Activated naive CD8-positive, alpha-beta T cell treated with anti-CD3 and anti-CD28 coated beads, Interleukin-2, amount 10 ng/mL, durations not matched to agents 7 days and 5 days (primary cell): ENCODE measurements at places on chromosomes 13 and 19. TPM values are rescaled to one million over a fixed set of nuclear protein-coding genes. Genes with fewer than 3 reads are reported as not detected.

The SHC2 gene
- total RNA-seq, result 0.53 TPM

GRCh38 chr19:29418201-29418600, 107.6 kb upstream of the VSTM2B start:
- H3K4me1 ChIP-seq, result no peaks in the 10 kb centered on the region
- no peaks in the 10 kb centered on the region for H3K27me3 ChIP-seq
- H3K36me3 ChIP-seq, result no peaks in the 10 kb centered on the region
- no peak overlapping the region for H3K27ac ChIP-seq

DNA sequence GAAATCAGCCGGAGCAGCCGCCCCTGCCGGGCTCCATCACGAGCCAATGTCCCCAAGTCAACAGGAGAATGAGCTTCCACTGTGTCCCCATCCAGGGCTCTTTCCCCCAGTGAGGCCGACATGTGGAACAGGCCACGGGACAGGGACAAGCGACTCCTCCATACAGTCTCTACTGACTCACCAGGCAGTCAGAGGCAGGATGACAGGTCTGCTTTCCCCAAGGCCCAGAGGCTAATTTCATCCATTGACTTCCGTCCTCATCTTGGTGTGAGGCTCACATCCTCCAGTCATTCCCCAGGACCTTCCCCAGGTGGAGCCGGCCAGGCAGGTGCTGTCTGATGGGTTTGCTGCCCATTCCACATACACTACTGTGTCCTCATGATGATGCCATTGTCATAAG, 3.5 kb downstream of the CEACAM6 start:
- H3K36me3 ChIP-seq, result no peaks in the 10 kb centered on the region
- DNase-seq, result no peak
- no peak overlapping the region for H3K4me3 ChIP-seq
- H3K4me1 ChIP-seq, result peaks cover under 1% of the 10 kb centered on the region
- H3K27me3 ChIP-seq, result peaks cover 51% of the 10 kb centered on the region

- peaks cover 2% of the 10 kb centered on the region for H3K4me1 ChIP-seq
- H3K27ac ChIP-seq, result no peak overlapping the region
- no peak overlapping the region for H3K4me3 ChIP-seq
- DNase-seq, result no peak
These were observed 108.0 kb downstream of the KCTD15 start for GRCh38 chr19:33904681-33905080.

- H3K36me3 ChIP-seq, result no peaks in the 10 kb centered on the region
- H3K27ac ChIP-seq, result no peak overlapping the region
- peak; percentile 26 for DNase-seq
- peaks cover 15% of the 10 kb centered on the region for H3K27me3 ChIP-seq
- no peak overlapping the region for H3K4me3 ChIP-seq
These were observed 46.3 kb upstream of the ZNF730 start for GRCh38 chr19:23070353-23071146.

DNA sequence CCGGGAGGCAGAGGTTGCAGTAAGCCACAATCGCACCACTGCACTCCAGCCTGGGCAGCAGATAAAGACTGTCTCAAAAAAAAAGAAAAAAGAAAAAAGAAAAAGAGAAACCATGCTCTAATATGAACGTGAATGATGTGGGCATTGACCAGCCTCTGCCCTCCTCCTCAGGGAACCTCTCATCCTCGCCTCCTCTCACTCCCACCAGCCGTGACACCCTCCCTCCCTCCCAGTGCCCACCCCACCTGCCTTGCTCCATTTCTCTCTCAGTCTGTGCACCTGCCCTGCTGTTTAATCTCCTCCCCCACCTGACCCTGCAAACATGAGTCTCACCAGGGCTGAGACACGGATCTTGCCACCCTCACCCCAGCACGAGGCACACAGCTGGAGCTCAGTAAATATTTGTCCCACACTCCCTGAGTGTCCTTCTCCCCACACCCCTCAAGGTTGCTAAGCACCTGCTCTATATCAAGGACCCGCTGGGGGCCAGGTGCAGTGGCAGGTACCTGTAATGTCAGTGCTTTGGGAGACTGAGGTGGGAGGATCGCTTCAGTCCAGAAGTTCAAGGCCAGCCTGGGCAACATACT, 7.5 kb upstream of the BCAT2 start:
- H3K4me3 ChIP-seq, result no peak overlapping the region
- H3K36me3 ChIP-seq, result no peaks in the 10 kb centered on the region
- H3K27me3 ChIP-seq, result no peaks in the 10 kb centered on the region
- H3K27ac ChIP-seq, result no peak overlapping the region

The PCDH17 gene
- not detected for total RNA-seq

DNA sequence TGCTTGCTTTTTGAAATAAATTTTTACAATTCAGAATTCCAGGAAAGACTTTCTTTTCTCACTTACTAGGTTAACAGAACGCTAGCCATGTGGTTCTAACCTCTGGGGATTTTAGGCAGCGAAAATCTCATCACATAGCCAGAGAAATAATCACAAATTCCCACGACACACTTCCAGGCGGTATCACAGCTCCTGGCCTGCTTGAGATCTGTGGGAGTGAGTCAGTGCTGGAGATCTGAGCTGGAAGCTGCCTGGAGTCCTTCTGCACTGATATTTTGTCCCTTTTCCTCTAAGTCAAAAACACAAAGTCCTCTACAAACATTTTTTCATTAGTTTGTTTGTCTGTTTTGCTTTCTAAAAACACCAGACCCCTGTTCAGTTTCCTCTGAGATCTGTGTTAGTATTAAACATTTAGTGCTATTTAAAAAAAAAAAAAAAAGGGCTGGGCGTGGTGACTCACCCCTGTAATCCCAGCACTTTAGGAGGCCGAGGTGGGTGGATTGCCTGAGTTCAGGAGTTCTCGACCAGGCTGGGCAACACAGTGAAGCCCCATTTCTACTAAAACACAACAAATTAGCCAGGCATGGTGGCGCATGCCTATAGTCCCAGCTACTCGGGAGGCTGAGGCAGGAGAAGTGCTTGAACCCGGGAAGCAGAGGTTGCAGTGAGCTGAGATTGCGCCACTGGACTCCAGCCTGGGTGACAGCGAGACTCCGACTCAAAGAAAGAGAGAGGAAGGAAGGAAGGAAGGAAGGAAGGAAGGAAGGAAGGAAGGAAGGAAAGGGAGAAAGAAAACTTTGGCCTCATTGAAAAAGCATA, 12.2 kb upstream of the UBE2L5 start:
- no peak overlapping the region for H3K27ac ChIP-seq
- no peak for DNase-seq
- no peak overlapping the region for H3K4me3 ChIP-seq
- H3K36me3 ChIP-seq, result no peaks in the 10 kb centered on the region

DNA sequence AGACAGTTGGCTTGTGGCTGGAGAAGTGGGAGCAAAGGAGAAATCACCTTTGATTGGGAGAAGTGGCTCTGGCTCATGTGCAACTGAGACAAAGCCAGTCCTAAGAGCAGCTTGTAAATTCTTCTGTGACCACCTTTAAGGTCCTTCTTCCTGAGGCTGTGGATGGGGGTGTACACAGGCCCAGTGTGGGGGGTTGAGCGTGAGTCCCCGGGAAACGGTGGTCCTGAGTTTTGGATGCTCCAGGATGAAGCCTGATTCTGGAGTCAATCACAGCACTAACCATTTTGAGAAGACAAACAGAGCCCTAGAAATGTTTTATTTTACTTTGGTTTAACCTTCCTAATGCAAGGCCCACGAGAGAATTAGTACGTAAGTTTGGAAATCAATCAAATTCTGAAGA, 3.9 kb upstream of the CEBPA start:
- H3K27me3 ChIP-seq, result peaks cover 40% of the 10 kb centered on the region
- H3K36me3 ChIP-seq, result no peaks in the 10 kb centered on the region
- no peak overlapping the region for H3K4me3 ChIP-seq
- H3K4me1 ChIP-seq, result no peaks in the 10 kb centered on the region

The ATXN8OS gene
- total RNA-seq, result not detected

The SLC10A2 gene
- total RNA-seq, result not detected

The STAP2 gene
- total RNA-seq, result 8.4 TPM

GRCh38 chr13:97758317-97758716, 195.2 kb upstream of the IPO5 start:
- no peak for DNase-seq
- no peaks in the 10 kb centered on the region for H3K4me1 ChIP-seq
- no peak overlapping the region for H3K27ac ChIP-seq
- no peaks in the 10 kb centered on the region for H3K36me3 ChIP-seq

The PCP2 gene
- total RNA-seq, result 2.6 TPM

DNA sequence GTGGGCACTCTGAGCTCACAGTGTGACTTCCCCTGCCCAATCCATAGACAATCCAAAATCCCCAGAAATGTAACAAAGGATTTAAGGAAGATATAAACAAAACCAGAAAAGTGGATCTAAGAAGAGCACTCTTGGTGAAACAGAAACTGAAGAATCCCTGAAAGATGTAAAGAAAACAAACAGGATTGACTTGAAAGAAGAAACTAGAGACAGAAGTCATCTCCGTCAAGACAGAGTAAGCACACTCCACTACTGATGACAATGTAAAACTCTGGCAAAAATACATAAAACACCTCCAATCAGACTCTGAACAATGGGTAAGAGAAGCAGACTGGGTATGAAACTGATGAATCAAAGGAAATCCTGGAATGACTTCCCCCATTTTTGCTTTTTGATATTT, 13.5 kb downstream of the TUBGCP3 start:
- no peak overlapping the region for H3K4me3 ChIP-seq
- no peak overlapping the region for H3K27ac ChIP-seq
- peaks cover 28% of the 10 kb centered on the region for H3K36me3 ChIP-seq
- peaks cover 28% of the 10 kb centered on the region for H3K4me1 ChIP-seq
- H3K27me3 ChIP-seq, result no peaks in the 10 kb centered on the region
- DNase-seq, result no peak

The FBXL12 gene
- 33.9 TPM for total RNA-seq

- no peak overlapping the region for H3K27ac ChIP-seq
- H3K4me1 ChIP-seq, result no peaks in the 10 kb centered on the region
- H3K4me3 ChIP-seq, result no peak overlapping the region
- peaks cover 8% of the 10 kb centered on the region for H3K27me3 ChIP-seq
- no peaks in the 10 kb centered on the region for H3K36me3 ChIP-seq
These were observed 17.8 kb upstream of the CABP5 start for GRCh38 chr19:48061401-48062344.

- no peak for DNase-seq
- no peak overlapping the region for H3K27ac ChIP-seq
- no peaks in the 10 kb centered on the region for H3K27me3 ChIP-seq
- peaks cover 12% of the 10 kb centered on the region for H3K36me3 ChIP-seq
- peaks cover 14% of the 10 kb centered on the region for H3K4me1 ChIP-seq
- no peak overlapping the region for H3K4me3 ChIP-seq
These were observed 22.2 kb upstream of the LRP3 start for GRCh38 chr19:33171916-33172359.

DNA sequence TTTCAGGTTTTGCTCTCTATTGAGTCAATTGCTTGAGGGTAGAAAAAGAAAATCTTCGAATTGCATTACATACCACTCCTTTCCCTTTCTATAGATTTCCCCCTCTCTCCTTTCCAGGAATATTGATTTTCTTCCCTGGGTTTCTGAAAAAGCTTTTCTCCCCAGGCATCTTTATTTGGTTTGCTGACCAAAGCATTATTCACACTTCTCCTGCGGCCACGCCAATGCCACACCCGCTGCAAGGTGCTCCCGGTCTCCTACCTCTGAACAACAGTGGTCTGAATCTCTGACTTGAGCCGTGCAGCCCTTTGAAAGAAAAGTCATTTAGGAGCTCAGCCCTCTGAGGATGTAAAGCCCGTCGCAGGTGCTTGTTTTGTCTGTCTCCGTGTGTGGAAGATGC, 350.9 kb upstream of the TMTC4 start:
- no peaks in the 10 kb centered on the region for H3K36me3 ChIP-seq
- H3K27me3 ChIP-seq, result peaks cover 1% of the 10 kb centered on the region
- H3K4me3 ChIP-seq, result no peak overlapping the region
- H3K27ac ChIP-seq, result no peak overlapping the region

The TMC4 gene
- total RNA-seq, result 3.0 TPM

The CYP4F2 gene
- total RNA-seq, result not detected

The GSX1 gene
- not detected for total RNA-seq

The EFNB2 gene
- total RNA-seq, result 0.23 TPM

The GAPDHS gene
- not detected for total RNA-seq

- H3K36me3 ChIP-seq, result no peaks in the 10 kb centered on the region
- H3K4me3 ChIP-seq, result no peak overlapping the region
- peaks cover 11% of the 10 kb centered on the region for H3K27me3 ChIP-seq
- DNase-seq, result no peak
- H3K4me1 ChIP-seq, result no peaks in the 10 kb centered on the region
These were observed 217.4 kb downstream of the DLEU7 start for GRCh38 chr13:50626101-50626547.

DNA sequence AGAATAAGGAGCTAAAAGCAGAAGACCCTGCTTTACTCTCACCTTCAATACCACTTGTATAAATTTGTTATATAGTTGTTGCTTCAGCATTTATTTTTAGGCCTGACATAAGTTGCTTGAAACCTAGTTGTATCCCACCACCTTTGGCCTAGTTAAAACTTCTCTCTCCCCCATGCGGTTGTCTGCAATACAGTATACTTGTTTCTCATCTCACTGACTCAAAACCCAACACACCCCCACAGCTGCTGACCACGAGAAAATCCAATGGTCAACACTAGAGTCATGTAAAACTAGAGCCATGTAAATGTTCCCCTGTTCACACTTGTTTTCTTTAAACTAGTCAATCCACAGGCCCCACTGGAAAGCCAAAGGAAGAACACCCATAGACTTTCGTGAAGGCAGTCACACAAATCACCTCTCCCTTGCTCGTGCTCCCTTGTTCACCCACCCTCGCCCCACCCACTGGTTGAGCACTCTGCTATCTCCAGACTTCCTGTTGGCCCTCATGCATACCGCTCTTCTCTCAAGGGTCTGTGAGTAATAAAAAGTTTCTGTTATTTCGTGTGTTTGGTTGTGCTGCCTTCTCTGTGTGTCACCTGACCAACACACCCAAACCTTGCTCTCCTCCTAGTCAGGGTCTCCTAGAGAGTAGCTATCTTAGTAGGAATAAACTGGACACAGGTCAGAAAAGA, 12.9 kb upstream of the CCDC169 start:
- H3K27ac ChIP-seq, result no peak overlapping the region
- no peak overlapping the region for H3K4me3 ChIP-seq
- no peak for DNase-seq
- peaks cover 17% of the 10 kb centered on the region for H3K36me3 ChIP-seq
- no peaks in the 10 kb centered on the region for H3K4me1 ChIP-seq

The CRB3 gene
- 3.5 TPM for total RNA-seq

GRCh38 chr19:2561221-2561620, 85.3 kb downstream of the GADD45B start:
- H3K4me1 ChIP-seq, result peaks cover 34% of the 10 kb centered on the region
- peak overlapping the region; percentile 82 for H3K4me3 ChIP-seq
- no peak for DNase-seq
- H3K27ac ChIP-seq, result peak overlapping the region; percentile 96
- no peaks in the 10 kb centered on the region for H3K27me3 ChIP-seq
- H3K36me3 ChIP-seq, result no peaks in the 10 kb centered on the region

GRCh38 chr13:33319859-33320258, 34.3 kb upstream of the STARD13 start:
- H3K27me3 ChIP-seq, result peaks cover 4% of the 10 kb centered on the region
- no peak overlapping the region for H3K4me3 ChIP-seq
- no peak overlapping the region for H3K27ac ChIP-seq
- H3K36me3 ChIP-seq, result no peaks in the 10 kb centered on the region
- H3K4me1 ChIP-seq, result no peaks in the 10 kb centered on the region
- no peak for DNase-seq

GRCh38 chr19:49807058-49807903, 5.8 kb downstream of the FUZ start:
- peak overlapping the region; percentile 58 for H3K4me3 ChIP-seq
- no peaks in the 10 kb centered on the region for H3K27me3 ChIP-seq
- H3K27ac ChIP-seq, result peak overlapping the region; percentile 95
- peaks cover 22% of the 10 kb centered on the region for H3K4me1 ChIP-seq
- peaks cover 13% of the 10 kb centered on the region for H3K36me3 ChIP-seq

GRCh38 chr13:44790289-44790688, 199.0 kb downstream of the NUFIP1 start:
- H3K4me3 ChIP-seq, result no peak overlapping the region
- no peak overlapping the region for H3K27ac ChIP-seq
- DNase-seq, result no peak
- no peaks in the 10 kb centered on the region for H3K4me1 ChIP-seq
- no peaks in the 10 kb centered on the region for H3K36me3 ChIP-seq
